A549 treated with CpdA at 1 μM for 4 hours (cell line): ENCODE measurements at places on chromosomes 7 and 10. TPM values are rescaled to one million over a fixed set of nuclear protein-coding genes. Genes with fewer than 3 reads are reported as not detected.

CROT gene
- 7.1 to 9.9 TPM (median 7.6 TPM) in 5 replicates for total RNA-seq

MRLN gene
- total RNA-seq = not detected in 5 replicates

PTPN20 gene
- total RNA-seq = 4.0 to 5.3 TPM (median 4.5 TPM) in 5 replicates

IGF2BP3 gene
- total RNA-seq = 17.7 to 29.1 TPM (median 21.1 TPM) in 5 replicates

RBAK gene
- total RNA-seq = 5.4 to 7.6 TPM (median 5.7 TPM) in 5 replicates

FAM149B1 gene
- total RNA-seq = 6.3 to 8.1 TPM (median 7.7 TPM) in 5 replicates

TUBAL3 gene
- total RNA-seq = 0.24 to 0.49 TPM (median 0.31 TPM) in 5 replicates

NXPH1 gene
- total RNA-seq = not detected in 5 replicates

SH3PXD2A gene
- total RNA-seq = 1.5 to 2.5 TPM (median 2.2 TPM) in 5 replicates

HDAC9 gene
- total RNA-seq = 0.03 to 0.31 TPM (median 0.11 TPM) in 5 replicates

CUBN gene
- 0.05 to 0.28 TPM (median 0.11 TPM) in 5 replicates for total RNA-seq

SH2B2 gene
- total RNA-seq = 2.1 to 3.7 TPM (median 3.5 TPM) in 5 replicates

KAZALD1 gene
- total RNA-seq = 2.2 to 2.9 TPM (median 2.3 TPM) in 5 replicates

TSC22D4 gene
- 30.8 to 38.7 TPM (median 35.0 TPM) in 5 replicates for total RNA-seq

STEAP1 gene
- 13.4 to 15.6 TPM (median 14.5 TPM) in 5 replicates for total RNA-seq

UCMA gene
- total RNA-seq = not detected in 5 replicates

GPR26 gene
- total RNA-seq = not detected in 5 replicates

SH2D4B gene
- total RNA-seq = 0.02 to 0.06 TPM in 2 of 5 replicates, not detected in the others

TAS2R41 gene
- total RNA-seq = not detected in 5 replicates

EPO gene
- total RNA-seq = 0.03 TPM in 1 of 5 replicates, not detected in the others

PRKG1 gene
- total RNA-seq = not detected in 5 replicates

GSTO2 gene
- total RNA-seq = 1.4 to 2.1 TPM (median 1.8 TPM) in 5 replicates

ARHGAP22 gene
- 3.6 to 4.4 TPM (median 4.0 TPM) in 5 replicates for total RNA-seq

PIP gene
- not detected in 5 replicates for total RNA-seq

H2BK1 gene
- total RNA-seq = not detected in 5 replicates

FFAR4 gene
- 0.16 to 0.27 TPM (median 0.18 TPM) in 5 replicates for total RNA-seq

GRIFIN gene
- not detected in 5 replicates for total RNA-seq

EVX1 gene
- 0.03 to 0.09 TPM (median 0.07 TPM) in 3 of 5 replicates, not detected in the others for total RNA-seq

HEPACAM2 gene
- total RNA-seq = not detected in 5 replicates
